Stimulated activated CD4-positive, alpha-beta T cell treated with anti-CD3 and anti-CD28 coated beads, TNF-alpha, amount 100 ng/mL, for 1 hour (primary cell): ENCODE measurements at places on chromosomes 1 and 21.

- no peak for DNase-seq
These were observed 96.9 kb downstream of the ERG start for GRCh38 chr21:38401191-38401926.

GRCh38 chr1:29029667-29030066, 94.0 kb downstream of the TMEM200B start:
- DNase-seq, result no peak

DNA sequence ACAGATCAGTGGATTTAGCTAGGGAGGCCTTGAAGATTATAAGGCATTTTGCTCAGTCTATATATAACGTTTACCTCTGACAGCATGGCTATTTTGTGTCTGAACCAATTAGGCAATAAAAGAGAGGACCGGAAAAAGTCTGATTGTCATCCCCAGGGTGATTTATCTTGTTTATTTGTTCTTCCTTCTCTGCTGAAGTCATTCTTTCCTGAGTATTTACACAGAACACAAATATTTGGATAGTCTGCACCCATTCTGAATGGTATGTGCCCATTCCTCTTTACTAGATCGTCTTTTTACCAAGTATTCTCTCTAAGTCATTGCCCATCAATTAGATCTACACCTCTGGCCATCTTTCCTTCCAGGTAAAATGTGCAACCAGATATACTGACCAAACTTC, 1602.9 kb downstream of the KCNT2 start:
- DNase-seq, result no peak

GRCh38 chr1:43074244-43074643, 97.8 kb downstream of the EBNA1BP2 start:
- DNase-seq, result no peak

DNA sequence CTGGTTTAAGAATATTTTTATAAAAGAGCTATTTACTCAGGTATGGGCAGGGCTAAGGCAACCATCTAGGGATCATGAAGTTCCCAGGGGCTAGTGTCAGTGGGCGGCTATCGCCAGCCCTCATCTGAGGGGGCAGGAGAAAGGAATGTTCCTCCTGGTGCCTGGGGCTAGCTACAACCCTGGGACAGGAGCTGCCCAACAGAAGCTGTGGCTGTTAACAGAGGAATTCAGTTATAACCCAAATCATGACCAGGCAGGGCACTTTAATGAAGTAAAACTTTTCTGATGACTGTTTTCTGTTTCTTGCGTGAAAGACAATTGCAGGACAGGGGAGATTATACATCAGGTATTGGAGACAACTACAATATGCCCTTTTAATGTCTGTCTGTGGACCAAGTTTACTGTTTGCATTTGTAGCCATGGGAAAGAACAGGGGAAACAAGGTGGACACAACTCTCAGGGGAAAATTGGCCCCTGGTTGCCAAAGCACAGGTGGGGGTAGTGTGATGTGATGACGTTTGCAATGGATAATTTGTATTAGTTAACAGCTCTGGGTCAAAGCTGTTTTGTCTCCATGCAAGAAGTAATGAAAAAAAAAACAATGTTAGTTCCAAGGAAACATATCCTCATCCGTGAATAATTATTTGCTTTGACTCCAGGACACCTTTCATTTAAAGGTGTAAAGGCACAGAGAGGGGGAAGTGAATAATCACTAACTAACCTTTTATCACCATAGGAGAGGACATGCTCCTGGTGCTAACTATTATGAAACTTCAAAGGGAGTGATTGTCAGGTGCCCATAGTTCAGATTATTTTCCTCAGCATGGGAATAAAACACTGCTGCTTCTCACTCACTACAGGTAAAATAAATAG, 105.2 kb downstream of the TSEN15 start:
- no peak for DNase-seq

- no peak for DNase-seq
These were observed 68.7 kb downstream of the ALG14 start for GRCh38 chr1:95004013-95004412.

DNA sequence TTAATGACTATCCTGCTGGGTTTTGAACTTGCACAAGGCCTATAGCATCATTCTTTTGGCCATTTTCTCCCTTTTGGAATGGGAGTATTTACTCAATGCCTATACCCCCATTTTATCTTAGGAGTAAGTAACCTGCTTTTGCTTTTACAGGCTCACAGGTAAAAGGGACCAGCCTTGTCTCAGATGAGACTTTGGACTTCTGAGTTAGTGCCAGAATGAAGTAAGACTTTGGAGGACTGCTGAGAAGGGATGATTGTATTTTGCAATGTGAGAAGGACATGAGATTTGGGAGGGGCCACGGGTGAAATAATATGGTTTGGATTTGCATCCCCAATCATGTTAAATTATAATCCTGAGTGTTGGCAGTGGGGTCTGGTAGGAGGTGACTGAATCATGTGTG, 212.7 kb downstream of the FAF1 start:
- DNase-seq, result no peak

DNA sequence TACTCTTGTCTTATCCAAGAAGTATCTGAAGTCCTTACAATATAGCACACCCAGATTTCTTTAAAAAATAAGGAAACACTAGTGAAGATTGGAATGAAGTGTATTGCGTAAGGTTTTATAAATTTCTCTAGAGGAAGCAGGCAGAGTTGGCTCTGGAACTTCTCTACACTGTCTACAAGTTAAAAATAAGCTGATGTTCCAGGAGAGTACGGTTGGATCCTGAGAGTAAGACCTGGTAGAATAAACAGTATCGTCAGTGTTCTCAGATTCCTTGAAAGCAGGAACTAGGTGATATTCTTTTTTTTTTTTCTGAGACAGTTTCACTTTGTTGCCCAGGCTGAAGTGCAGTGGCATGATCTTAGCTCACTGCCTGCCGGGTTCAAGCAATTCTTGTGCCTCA, 107.9 kb downstream of the USP25 start:
- no peak for DNase-seq

GRCh38 chr1:228414511-228415211, 2.0 kb downstream of the TRIM17 start:
- DNase-seq, result no peak

DNA sequence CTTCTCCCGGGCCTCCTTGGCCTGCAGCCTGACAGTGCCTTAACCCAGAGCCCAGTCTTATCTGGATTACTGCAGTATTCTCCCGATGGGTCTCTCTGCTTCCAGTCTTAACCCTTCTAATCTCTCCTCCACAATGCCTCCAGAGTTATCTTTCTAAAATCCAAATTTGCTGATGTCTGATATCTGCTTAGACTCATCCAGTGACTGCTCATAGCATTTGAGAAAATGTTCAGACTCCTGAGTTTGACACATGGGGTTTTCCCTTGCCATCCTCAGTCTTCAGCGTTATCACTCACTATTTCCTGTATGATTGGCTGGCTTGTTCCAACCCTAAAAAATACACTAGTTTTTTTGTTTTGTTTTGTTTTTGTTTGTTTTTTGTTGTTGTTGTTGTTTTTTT, 102.0 kb downstream of the FMN2 start:
- DNase-seq, result no peak

GRCh38 chr1:27885114-27885528, 12.8 kb downstream of the THEMIS2 start:
- DNase-seq, result no peak

DNA sequence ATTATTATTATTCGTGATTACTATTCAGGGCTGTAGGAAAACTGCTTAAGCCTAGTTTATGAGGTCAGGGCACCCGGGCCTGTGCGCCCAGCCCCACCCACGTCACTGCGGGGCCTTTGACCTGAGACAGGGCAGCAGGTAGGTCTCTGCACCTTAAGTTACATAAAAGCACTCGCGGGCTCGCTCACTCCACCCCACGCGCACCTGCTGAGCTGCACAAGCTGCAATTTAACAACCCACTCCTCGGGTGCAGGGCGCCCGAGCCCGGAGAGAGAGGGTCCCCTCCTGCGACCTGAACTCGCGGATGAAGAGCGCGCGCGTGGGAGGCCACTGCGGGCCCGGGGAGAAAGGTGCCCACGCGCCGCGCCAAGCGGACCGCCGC, 477 bp downstream of the ICMT start:
- DNase-seq, result no peak

DNA sequence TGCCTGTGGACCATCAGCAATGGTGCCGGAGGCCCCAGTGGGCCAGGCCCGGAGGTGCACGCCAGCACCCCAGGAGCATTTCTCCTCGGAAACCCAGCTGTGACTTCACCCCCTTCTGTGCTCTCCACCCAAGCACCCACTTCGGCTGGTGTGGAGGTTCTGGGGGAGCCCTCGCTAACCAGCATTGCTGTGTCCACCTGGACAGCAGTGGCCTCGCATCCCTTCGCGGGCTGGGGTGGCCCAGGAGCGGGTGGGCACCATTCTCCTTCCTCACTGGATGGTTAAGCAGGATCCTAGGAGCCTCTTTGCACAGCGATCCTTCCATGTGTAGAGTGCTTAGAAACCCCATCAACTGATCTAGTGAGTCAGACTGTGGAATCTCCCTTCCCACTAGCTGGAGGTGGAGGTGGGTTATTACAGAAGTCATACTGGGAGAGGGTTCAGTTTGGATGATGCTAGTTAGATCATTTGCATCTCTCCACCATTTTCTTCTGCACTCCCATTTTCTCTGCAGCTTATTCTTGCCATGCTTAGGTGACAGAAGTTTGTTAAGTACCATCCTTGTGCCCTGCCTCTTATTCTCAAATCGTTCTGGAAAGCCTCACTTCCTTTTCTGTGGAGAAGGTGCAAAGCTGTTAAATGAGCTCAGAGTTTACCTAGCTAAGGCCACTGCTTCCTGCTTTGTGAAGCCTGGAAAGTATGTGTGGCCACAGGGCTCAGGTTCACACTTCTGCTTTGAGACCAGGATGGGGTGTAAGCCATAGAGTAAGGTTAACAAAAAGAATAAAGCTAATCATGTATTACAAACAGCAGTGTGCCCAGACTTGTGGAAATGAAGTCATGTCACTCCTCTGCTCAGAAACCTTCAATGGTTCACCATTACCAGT, 32.3 kb downstream of the TBX19 start:
- DNase-seq, result no peak

DNA sequence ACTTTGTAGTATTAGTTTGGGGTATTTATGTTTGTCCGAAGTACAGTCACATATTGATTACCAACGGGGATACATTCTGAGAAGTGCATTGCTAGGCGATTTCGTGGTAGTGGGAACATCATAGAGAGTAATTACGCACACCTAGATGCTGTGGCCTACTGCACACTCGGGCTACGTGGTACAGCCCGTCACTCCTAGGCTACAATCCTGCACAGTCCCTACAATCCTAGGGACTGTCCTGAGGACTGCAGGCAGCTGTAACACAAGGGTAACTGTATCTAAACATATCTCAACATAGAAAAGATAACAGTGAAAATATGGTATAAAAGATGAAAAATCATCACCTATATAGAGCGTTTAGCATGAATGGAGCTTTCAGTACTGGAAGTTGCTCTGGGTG, 18.6 kb downstream of the EXOC8 start:
- no peak for DNase-seq

- DNase-seq, result no peak
These were observed 369.6 kb downstream of the RYR2 start for GRCh38 chr1:237411621-237412020.

DNA sequence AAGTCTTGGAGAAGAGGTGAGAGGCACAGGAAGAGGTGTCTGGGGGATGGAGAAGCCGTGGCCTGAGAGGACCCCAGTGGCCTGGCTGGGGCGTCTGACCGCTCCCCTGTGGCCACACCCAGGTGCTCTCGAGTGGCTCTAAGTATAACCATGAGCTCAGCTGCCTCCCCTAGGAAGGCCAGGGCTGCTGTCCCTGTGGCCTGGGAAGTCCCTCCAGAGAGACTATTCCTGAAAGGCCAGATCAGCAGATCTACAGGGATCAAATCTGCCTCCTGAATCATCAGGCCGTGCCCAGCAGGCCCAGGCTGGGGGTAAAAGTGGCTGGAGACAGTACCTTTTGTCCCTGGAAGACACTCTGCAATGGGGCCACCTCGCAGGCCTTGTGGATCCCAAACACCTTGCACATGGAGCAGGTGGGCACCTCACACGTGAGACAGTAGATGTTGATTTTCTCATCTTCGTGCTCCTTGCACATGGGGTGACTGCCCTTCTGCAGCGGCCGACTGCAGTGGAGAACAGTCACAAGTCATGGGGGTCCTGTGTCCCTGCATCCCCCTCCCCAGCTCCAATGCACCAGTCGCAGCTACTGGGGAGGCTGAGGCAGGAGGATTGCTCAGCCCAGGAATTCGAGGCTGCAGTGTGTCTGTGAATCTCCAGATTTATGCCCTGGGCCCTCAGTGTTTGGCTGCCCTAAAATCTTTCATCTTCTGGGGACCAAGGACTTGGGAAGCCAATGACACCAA, 6.4 kb downstream of the TRIM63 start:
- no peak for DNase-seq

GRCh38 chr1:239212811-239213220, 173.6 kb upstream of the CHRM3 start:
- no peak for DNase-seq

DNA sequence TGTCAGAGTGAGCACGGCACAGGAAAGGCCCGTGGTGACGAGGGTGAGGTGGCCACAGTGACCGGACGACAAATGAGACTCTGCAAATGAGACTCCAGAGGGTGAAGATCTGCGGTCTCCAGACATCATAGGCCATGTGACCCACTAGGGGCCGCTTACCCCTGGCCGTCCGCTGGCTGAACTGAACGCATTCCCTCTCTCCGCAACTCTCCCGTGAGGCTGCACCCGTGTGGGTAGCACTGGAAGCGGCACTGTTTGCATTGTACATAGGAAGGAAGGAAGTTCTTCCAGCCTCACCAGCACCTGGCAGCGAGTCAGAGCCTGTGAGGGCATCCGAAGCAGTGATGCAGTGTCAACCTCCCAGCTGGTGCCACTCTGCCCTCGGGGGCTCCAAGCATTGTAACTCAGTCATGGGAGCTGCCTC, 23.6 kb upstream of the SPSB1 start:
- DNase-seq, result no peak

- no peak for DNase-seq
These were observed 13.4 kb upstream of the OBSCN start for GRCh38 chr1:228194436-228194835.

- DNase-seq, result no peak
These were observed 124.1 kb downstream of the OMA1 start for GRCh38 chr1:58422436-58422835.

DNA sequence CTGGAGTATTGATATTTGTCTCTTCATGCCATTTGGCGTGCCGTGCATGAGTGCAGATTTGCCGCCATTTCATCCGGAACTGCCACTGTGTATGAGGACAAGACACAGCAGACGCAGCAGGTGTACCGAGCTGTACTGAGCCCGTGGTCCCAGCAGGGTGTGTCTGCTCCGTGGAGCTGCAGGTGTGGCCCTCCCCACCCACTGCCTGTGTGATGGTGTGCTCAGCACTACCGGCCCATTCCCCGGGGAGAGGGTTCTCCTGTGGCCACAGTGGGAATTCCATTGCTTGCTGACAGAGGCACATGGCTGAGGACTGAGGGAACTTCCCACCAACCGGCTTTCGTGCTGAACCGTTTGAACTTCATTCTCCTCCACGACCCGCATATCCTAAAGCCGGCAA, 34.3 kb upstream of the COL6A1 start:
- no peak for DNase-seq

- no peak for DNase-seq
These were observed 406.1 kb downstream of the RPS6KC1 start for GRCh38 chr1:213457186-213457585.

DNA sequence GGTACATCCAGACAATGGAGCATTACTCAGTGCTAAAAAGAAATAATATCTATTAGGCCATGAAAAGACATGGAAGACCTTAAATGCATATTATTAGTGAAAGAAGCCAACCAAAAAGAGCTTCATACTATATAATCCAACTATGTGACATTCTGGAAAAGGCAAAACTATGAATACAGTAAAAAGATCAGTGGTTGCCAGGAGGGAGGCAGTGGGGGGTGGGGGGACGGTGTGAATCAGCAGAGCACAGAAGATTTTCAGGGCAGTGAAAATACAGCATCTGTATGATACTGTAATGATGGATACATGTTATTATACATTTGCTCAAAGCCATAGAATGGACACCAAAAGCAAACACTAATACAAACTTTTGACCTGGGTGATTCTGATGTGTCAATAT, 339.4 kb upstream of the SNX7 start:
- DNase-seq, result no peak
